Aorta (tissue), 5 donors: ENCODE measurements at places on chromosomes 12 and 14. TPM values are rescaled to one million over a fixed set of nuclear protein-coding genes. Genes with fewer than 3 reads are reported as not detected.

The GPR65 gene
- 0.28 TPM for polyA plus RNA-seq

The MYO1H gene
- not detected for polyA plus RNA-seq

The ANO4 gene
- not detected for polyA plus RNA-seq

The OAS1 gene
- polyA plus RNA-seq: 26.0 TPM

The ACOT4 gene
- polyA plus RNA-seq: 0.15 TPM

The ZC2HC1C gene
- 3.1 TPM for polyA plus RNA-seq

The PRB2 gene
- not detected for polyA plus RNA-seq

The KRT86 gene
- 2.1 TPM for polyA plus RNA-seq

The SIX6 gene
- polyA plus RNA-seq: not detected

The DBX2 gene
- not detected for polyA plus RNA-seq

The POTEM gene
- not detected for polyA plus RNA-seq

The LGR5 gene
- polyA plus RNA-seq: 0.10 TPM

The MYF5 gene
- polyA plus RNA-seq: not detected

The KIF21A gene
- 3.9 TPM for polyA plus RNA-seq

The KRT82 gene
- not detected for polyA plus RNA-seq

The SIX4 gene
- polyA plus RNA-seq: 0.50 TPM

The DCTN2 gene
- polyA plus RNA-seq: 159 TPM

The FBRSL1 gene
- 6.4 TPM for polyA plus RNA-seq

The HOXC9 gene
- polyA plus RNA-seq: 0.38 TPM

The CCER1 gene
- polyA plus RNA-seq: not detected

The INTS13 gene
- 9.5 TPM for polyA plus RNA-seq

The MMP14 gene
- polyA plus RNA-seq: 29.8 TPM

The ZC3H14 gene
- 16.0 TPM for polyA plus RNA-seq

The CARMIL3 gene
- not detected for polyA plus RNA-seq

The BIN2 gene
- 1.4 TPM for polyA plus RNA-seq

The TPPP2 gene
- polyA plus RNA-seq: not detected

The ASIC1 gene
- polyA plus RNA-seq: 1.2 TPM

The C14orf39 gene
- polyA plus RNA-seq: not detected

The RIPK3 gene
- 6.1 TPM for polyA plus RNA-seq

The DNAI7 gene
- polyA plus RNA-seq: 0.64 TPM

The ADGRD1 gene
- polyA plus RNA-seq: 2.1 TPM
